ENCODE measurements at places on chromosomes 11 and 22.

- no peak for DNase-seq
Measured at GRCh38 chr11:118635642-118636041, 28.2 kb downstream of the PHLDB1 start.

GRCh38 chr11:14269692-14270573 is 89.0 kb downstream of the RRAS2 start:
- no peak for DNase-seq

GRCh38 chr11:5983443-5983842 is 3.3 kb downstream of the OR52L1 start:
- DNase-seq = no peak

DNA sequence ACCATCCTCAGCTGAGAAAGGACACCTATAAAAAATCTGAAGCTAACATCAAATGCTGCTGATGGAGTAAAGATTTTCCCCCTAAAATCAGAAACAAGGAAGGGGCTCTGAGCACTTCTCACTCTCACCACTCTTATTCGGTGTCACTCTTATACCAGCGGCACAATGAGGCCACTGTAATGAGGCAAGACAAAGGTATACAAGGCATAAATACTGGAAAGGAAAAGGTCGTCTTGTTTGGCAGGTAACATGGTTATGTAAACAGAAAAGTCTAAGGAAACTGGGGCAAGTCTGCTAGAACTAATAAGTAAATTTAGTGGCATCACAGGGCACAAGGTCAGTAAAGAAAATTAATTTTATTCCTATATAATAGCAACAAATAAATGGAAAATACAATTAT is 8.1 kb upstream of the MOB2 start:
- DNase-seq = no peak

DNA sequence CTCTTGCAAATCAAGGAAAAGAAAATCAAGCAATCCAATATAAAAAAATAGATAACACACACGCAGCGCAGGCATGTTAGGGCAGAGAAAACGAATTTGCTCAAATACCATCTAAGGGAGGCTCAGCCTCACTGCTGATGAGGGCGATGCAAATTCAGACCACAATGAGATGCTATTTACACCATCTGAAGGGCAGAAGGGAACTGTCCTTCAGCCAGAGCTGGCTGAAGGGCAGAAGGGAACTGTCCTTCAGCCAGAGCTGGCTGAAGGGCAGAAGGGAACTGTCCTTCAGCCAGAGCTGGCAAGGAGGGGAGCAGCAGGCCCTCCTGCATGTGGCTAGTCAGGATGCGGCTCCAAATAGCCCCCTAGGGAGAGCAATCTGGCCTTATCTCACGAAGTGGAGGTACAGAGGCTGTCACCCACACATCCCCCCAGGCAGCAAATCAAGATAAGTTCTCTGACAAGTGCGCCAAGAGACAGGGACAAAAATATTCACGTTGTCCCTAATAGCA is 7.6 kb upstream of the SLC39A13 start:
- no peak for DNase-seq

- DNase-seq = no peak
Measured at GRCh38 chr11:69909561-69910518, 90.6 kb upstream of the FGF3 start.

DNA sequence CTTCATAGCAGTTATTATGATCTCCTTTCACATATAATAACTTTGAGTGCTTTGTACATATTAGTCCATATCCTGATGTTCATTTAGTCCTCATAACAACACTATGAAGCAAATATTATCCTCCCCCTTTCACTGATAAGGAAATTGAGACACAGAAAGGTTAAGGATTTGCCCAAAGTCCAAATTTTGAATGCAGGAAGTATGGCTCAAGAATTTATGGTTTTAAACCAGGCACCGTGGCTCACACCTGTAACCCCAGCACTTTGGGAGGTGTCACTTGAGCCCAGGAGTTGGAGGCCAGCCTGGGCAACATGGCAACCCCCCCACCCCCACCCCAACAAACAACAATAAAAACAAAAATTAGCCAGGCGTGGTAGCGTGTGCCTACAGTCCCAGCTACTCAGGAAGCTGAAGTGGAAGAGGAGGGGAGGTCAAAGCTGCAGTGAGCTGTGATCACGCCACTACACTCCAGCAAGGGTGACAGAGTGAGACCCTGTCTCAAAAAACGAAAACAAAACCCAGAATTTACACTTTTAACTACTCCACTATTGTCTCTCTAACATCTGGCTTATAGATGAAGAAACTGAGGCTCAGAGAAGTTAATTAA is 8.6 kb downstream of the CCDC34 start:
- no peak for DNase-seq

DNA sequence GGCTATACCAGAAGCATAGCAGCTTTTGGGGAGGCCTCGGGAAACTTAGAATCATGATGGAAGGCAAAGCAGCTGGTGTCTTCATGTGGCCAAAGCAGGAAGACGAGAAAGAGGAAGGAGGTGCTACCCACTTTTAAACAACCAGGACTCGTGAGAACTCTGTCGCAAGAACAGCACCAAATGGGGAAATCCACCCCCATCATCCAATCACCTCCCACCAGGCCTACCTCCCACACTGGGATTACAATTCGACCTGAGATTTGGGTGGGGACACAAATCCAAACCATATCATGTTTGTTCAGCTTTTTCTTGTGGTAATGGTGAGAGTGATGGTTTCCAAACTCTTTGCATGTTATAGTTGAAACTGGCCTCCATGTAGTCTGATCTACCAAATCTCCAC is 32.5 kb upstream of the OR10D3 start:
- DNase-seq = no peak

DNA sequence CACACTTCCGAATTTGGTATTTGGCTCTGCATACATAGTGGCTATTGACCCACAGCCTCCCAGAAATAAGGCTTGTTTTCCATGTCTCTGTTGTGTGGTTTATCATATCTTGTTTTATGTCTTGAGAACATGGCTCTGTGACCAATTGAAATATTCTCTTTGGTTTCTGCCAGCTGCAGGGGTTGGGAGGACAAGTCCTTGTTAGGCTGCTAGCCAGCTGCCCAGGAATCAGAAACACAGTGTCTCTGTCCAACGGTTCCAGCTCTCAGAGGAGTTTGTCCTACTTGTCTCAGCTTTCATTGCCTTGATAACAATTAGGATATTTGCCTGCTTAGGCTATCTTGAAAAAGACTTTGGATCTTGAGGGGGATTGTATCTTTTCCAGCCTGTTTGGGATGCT is 6.0 kb upstream of the SLC7A4 start:
- DNase-seq = no peak

DNA sequence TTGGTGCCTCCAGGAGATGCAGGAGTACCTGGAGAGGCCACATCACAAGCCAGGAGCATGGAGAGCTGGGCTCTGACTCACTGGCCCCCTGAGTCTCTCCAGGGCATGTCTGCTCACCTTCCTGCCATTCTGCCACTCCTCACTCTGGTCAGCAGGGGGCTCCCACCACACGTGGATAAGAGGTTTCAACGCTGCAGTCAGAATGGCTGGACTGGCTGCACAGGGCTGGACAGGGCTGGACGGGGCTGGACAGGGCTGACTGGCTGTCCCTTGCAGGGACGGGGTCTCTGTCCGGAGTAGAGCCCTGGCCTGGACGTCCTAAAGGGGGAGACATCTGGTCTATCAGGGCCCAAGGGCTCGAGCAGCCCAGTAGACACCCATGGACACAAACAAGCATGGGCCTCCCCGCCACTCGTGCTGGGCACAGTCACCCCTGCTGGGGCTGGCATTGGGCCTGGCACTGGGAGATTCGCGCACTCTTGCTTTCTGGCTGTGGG is 34.6 kb downstream of the CYTH4 start:
- peak; percentile 54 for DNase-seq

All from T-helper 1 cell (primary cell).